NCI-H1048 (cell line): ENCODE measurements at places on chromosomes 3 and 15.

DNA sequence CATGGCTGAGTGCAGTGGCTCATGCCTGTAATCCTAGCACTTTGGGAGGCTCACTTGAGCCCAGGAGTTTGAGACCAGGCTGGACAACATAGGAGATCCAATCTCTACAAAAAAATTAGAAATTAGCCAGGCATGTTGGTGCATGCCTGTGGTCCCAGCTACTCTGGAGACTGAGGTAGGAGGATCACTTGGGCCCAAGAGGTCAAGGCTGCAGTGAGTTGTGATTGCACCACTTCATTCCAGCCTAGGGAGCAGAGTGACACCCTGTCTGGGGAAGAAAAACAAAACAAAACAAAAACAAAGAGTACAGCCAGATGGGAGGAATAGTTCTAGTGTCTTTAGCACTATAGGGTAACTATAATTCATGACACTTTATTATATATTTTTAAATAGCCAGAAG is 26.2 kb upstream of the COMMD4 start:
- no peak for DNase-seq

GRCh38 chr3:192011137-192011536 is 550.2 kb downstream of the PYDC2 start:
- DNase-seq: no peak

DNA sequence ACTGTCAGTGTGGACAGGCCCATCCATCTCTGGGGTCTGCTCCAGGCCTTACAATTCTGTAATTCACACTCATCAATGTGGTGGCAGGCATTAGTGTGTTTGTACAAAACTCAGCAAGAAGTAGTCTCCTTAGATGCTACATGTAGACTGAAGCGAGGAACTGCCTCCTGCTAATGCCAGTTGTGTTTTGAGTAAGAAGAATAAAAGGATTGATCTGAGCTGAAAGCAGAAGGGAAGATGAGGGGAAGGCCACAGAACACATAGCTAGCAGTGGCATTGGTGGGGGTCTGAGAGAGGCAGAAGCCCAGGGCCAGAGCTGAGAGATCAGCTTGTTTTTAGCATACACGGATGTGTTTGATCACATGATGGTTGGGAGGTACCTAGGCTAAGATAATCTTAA is 144.1 kb downstream of the TIGIT start:
- DNase-seq: no peak

DNA sequence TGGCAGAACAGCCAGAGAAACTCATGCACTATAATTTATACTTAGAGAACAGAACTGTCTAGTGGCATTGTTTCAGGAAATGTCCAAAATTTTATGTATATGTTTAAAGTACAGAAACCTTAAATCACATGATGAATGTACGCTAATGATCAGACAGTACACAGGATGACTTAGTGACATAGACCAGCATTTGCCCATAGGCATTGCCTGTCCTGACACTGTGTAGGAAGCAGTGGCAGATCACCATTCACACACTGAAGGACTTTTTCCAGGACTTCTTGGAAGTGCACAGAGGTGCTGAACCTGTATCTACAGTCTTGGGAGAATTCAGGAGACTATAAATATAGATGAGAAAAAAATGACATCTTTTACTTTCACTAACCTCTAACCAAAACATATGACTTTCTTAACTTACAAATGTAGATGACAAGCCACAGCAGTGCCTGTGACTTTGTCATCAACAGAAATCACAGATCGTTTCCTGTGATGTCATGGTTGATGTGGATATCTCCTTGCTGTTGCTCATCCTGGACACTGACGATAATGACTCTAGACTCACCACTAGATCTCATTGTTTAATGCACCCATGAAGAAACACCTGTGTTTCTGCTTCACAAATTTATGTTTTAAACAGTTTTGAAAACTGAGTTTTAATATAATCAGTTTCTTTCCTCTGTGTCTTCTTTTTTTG is 183.2 kb downstream of the CACNA2D3 start:
- DNase-seq: no peak

DNA sequence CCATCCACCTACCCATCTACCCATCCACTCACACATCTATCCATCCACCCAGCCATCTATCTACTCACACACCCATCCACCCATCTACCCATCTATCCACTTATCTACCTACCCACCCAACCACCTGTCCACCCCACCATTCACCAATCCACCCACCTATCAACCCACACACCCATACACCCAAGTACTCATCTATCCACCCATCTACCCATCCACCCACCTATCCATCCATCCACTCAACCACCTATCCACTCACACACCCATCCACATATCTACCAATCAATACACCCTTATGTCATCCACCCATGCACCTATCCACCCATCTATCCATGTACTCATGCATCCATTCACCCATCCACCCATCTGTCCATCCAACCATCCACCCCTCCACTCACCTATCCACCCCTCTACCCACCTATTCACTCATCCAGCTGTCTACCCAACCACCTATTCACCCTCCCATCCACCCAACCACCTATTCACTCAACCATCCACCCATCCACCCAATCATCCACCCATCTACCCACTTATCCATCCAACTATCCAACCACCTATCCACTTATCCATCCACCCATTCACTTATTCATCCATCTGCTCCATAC is 109.8 kb downstream of the CHSY1 start:
- no peak for DNase-seq

GRCh38 chr3:8320711-8321458 is 180.7 kb upstream of the LMCD1 start:
- DNase-seq: no peak

GRCh38 chr3:48280881-48281280 is 40.0 kb downstream of the ZNF589 start:
- no peak for DNase-seq

GRCh38 chr3:155112661-155113389 is 32.7 kb downstream of the MME start:
- DNase-seq: peak; percentile 14

- DNase-seq: peak; percentile 25
Measured at GRCh38 chr3:118817748-118818165, 216.9 kb downstream of the IGSF11 start.

DNA sequence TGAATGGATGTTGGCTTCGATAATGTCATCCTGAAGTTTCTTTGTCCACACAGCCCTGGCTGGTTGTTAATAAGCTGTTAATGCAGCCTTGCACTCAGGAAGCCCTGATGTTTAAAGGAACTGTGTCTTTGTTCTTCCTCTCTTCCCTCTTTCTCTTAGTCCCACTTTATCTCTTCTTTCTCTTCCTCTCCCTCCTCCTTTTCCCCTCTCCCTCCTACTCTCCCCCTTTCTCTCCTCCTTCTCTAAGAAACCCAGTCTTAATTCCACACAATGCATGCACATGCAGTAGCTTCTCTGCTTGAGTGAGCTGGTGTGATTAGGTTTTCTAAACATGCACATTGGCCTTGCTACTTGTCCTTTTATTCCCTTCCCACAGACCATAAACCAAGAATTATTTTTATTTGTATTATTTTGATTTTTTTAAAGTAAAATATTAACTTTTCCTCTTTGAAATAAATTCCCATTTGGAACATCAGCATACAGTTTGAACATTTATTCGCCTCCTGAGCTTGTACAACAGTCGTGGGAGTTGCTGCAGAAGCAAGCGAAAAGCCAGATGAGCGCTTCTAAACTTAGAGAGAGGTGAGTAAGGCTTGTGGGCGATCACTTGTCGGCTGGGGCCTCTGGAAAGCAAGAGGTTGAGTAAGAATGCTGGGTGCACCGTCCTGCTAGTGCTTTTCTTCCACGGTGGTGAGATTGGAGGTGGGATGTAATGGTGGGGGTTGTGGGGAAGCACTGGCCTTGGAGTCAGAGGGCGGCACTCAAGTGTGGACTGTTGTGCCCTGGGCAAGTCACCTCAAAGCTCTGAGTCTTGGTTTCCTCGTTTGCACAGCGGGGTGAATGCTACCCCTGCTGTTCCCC is 7.2 kb downstream of the GHRL start:
- DNase-seq: no peak

GRCh38 chr3:134803652-134804051 is 8.6 kb downstream of the EPHB1 start:
- no peak for DNase-seq

DNA sequence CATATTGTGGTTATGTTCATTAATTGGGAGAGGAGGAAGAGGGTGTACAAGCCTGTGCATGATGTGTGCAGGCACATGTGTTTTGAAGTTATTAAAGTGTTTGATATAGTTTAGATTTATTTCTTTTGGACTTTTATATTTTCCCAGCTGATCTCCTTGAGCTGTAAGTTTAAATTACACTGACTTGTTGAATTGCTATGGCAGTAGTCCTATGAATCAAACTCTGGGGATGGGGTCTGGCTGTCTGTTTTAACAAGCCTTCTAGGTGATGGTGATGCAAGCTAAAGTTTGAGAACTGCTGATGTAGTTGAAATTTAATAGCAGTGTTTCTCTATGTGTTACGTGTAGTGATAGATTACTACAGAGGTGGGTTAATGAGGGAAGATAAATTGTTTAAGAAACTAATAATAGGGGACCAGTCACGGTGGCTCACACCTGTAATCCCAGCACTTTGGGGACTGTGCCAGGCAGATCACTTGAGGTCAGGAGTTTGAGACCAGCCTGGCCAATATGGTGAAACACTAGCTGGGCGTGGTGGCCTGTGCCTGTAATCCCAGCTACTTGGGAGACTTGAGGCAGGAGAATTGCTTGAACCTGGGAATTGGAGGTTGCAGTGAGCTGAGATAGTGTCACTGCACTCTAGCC is 7.0 kb downstream of the ARIH1 start:
- no peak for DNase-seq

DNA sequence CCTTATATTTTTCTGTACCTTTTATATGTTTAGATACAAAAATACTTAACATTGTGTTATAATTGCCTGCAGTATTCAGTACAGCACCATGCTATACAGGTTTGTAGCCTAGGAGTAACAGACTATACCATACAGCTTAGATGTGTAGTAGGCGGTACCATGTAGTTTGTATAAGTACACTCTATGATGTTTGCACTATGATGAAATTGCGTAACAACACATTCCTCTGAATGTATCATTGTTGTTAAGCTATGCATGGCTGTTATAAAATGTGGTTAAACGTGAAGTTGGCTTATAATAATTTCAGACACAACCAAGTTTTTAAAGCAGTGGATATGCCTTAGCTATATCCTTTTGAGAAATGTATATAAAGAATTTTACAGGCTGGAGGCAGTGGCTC is 328.3 kb downstream of the PLCL2 start:
- no peak for DNase-seq

GRCh38 chr3:39096775-39097174 is 10.7 kb downstream of the GORASP1 start:
- DNase-seq: no peak

DNA sequence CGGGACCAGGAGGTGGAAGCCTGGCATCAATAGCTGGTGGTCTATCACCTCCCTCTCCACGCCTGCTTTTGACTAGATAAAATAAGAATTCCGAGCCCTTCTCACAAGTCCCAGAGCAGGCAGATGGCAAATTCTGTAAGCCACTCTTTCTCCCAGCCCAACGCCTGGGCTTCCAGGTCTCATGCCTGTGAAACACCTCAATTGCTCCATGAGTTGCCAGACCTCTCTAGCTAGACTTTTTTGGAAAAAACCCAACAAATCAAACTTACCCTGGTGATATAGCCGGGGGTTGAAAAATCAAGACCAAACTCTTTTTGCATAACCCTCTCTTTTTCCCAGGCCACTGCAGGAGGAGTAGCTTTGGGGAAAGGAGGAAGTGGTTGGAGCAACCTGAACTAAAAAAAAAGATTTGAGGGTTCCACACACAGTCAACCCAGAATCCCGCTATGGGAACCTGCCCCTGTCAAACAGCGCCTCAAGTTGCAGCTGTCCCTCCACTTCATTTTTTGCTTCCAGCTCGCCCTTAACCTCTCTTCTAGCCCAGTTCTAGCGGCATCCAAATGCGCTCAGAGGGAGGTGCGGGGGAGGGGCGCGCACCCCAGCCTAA is 7.0 kb downstream of the BHLHE40 start:
- DNase-seq: no peak

DNA sequence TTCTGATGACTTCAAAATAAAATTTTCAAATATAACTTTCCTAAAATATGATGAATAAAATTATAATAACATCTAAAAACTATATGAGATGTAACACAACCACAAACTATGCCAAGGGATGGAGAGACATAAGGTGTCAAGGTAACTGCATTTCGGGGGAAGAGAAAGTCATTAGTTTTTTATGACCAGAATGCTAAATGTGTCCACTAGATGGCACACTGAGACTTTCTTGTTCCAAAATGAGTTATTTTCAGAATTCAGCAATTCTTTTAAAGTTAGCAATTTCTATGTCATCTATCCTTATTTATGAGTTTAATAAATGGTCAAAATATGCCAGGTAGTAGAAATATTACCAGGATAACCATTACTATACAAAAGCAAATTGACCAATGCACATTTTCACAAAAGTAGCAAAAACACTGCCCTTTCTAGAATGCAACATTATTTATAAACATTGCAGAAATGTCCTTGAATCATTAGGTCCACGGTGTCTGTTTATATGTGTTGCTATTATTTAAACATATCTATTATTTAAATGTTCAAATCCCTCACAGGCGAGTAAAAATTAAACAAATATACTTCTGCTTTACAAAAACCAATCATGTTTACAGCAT is 374.2 kb downstream of the PLCL2 start:
- DNase-seq: no peak

DNA sequence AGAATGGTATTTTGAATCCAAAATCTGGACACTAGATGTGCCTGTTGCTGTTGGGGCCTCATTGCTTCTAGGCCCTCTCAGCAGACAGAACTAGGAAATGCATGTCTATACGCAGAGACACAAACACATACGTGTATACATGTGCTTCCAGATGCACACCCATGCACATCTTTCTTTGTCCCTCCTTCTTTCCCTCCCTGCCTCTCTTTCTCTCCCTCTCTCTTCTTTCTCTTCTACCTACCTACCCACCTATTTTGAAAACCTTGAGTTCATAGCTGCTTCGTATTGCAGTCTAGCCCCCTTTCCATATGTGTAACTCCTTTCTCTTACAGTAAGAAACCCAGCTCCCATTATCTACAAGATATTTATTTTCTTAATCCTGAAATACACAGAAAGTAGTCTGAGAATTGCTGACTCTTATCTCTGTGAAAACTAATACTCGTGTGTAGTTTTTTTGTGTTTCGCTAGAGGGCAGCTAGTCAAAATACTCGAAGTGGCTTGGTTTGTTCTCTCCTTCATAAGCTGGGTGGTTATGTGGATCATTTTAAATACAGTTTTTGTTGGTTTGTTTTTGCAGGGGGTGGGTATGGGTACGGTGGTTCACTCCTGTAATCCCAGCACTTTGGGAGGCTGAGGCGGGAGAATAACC is 18.5 kb downstream of the RPL32 start:
- DNase-seq: no peak

DNA sequence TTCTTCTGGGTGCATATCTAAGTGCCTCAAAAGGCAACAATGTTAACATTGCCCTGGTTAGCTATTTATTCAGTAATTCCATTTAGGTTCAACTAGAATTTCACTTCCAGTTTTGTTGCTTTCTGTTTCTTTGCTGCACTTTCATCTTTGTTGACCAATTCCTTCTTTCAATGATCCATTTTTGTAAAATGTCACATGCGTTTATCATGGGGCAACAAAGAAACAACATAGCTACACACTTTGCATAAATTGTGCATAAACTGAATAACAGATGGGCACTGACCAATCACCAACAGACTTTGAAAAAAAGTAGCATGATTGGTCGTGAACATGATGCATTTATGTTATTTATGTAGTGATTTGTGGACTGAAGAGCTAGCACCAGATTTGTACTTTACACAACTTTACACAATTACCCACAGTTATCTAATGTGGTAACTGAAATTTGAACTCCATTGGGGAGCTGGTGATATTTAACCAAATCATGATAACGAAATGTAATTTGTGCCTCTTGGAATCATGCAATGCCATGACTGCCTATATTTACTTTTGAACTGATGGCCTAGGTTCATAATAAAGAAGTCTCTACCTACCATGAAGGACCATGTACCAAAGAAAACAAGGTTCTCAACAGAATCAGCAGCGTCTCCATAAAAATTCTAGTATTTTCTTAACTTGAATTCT is 7.1 kb upstream of the CPOX start:
- DNase-seq: no peak
